Hepatocyte (in vitro differentiated cells): ENCODE measurements at places on chromosomes 6 and 20. TPM values are rescaled to one million over a fixed set of nuclear protein-coding genes. Genes with fewer than 3 reads are reported as not detected.

HLA-DOB gene
- total RNA-seq, result not detected in 2 replicates

BANF2 gene
- total RNA-seq, result not detected in 2 replicates

GRCh38 chr6:54058236-54058635 is 53.0 kb upstream of the MLIP start:
- no peak for DNase-seq
- peaks cover 12% of the 10 kb centered on the region for H3K4me1 ChIP-seq
- no peaks in the 10 kb centered on the region for H3K36me3 ChIP-seq
- H3K27ac ChIP-seq, result no peak overlapping the region
- H3K4me3 ChIP-seq, result no peak overlapping the region
- no peaks in the 10 kb centered on the region for H3K27me3 ChIP-seq

DNA sequence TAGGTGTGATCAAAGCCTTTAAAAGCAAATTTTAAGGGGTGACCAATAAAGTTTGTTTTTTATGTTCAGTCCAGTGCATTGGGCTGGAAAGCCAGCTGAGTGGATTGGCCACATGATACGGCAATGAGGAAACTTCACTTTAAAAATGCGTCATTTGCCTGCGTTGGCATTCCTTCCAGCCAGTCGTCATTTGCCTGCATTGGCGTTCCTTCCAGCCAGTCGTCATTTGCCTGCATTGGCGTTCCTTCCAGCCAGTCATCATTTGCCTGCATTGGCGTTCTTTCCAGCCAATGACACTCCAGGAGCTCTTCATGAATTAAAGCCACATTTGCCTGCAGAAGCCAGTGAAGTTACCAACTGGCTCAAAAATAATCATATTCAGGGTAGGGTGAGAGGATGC is 378.6 kb downstream of the SMOC2 start:
- no peaks in the 10 kb centered on the region for H3K36me3 ChIP-seq
- no peak for DNase-seq
- no peak overlapping the region for H3K27ac ChIP-seq

DNA sequence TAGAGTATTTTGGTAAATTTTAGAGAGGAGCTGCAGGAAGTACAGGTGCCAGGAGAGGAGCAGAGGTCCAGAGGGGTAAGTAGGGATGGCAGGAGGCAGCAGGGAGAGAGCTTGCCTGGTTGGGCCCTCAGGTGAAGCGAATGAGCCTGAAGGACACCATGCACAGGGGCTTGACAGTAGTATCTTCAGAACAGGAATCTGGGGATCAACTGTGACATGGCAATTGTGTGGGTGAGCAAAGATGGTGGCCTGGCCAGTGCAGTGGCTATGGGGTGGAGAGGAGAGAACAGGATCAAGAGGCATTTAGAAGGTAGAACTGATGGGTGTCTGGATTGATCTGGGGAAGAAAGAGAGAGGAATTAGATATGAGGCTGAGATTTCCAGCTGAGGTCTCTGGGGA is 68.7 kb upstream of the RNF24 start:
- H3K27ac ChIP-seq, result no peak overlapping the region
- DNase-seq, result no peak
- H3K36me3 ChIP-seq, result no peaks in the 10 kb centered on the region
- peaks cover 13% of the 10 kb centered on the region for H3K4me1 ChIP-seq
- H3K27me3 ChIP-seq, result no peaks in the 10 kb centered on the region
